ENCODE measurements at places on chromosomes 12 and 14. TPM values are rescaled to one million over a fixed set of nuclear protein-coding genes. Genes with fewer than 3 reads are reported as not detected.

GLRX5 gene
- total RNA-seq = 45.6 TPM

ARL6IP4 gene
- total RNA-seq = 160 TPM

GRCh38 chr12:107356266-107356936, 263.1 kb upstream of the CRY1 start:
- H3K27me3 ChIP-seq = no peaks in the 10 kb centered on the region
- peak overlapping the region; percentile 4 for H3K4me3 ChIP-seq
- peak; percentile 70 for DNase-seq
- H3K4me1 ChIP-seq = peaks cover 65% of the 10 kb centered on the region
- H3K36me3 ChIP-seq = peaks cover 11% of the 10 kb centered on the region

GRCh38 chr12:48978291-48978740, at the start of gene WNT1:
WNT1 (plus strand) TSS chr12:48978322; CDS start chr12:48978651, 329 bp downstream.
- H3K4me1 ChIP-seq = peaks cover 52% of the 10 kb centered on the region
- H3K36me3 ChIP-seq = peaks cover 2% of the 10 kb centered on the region
- DNase-seq = peak; percentile 70
- H3K27me3 ChIP-seq = peaks cover 86% of the 10 kb centered on the region
- peak within 1 kb of the TSS; percentile 73 for H3K4me3 ChIP-seq

- peaks cover 10% of the 10 kb centered on the region for H3K4me1 ChIP-seq
- no peak overlapping the region for H3K4me3 ChIP-seq
- no peak overlapping the region for H3K27ac ChIP-seq
- DNase-seq = no peak
- no peaks in the 10 kb centered on the region for H3K36me3 ChIP-seq
These were observed 13.8 kb upstream of the CACNA1C start for GRCh38 chr12:2039034-2039433.

DNA sequence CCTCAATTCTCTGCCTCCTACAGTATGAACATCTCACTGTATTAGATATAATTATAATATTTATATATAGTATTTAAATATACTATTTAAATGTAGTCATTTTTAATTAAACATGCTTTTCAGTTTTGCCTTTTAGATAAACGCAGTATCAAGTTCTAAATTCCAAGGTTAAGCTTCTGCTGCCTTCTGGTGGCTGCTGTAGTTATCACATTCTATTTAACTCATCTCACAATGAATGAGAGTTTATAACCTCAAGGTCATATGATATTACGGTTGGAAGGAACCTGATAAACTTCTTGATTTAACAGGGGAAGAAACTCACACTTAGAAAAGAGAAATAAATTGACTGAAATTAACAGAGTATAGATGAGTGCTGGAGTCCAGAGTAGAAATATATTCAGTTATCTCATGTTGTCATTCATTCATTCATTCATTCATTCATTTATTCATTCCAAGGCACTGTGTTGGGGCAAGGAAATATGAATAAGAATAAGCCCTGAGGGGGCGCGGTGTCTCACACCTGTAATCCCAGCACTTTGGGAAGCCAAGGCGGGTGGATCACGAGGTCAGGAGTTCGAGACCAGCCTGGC, 31.9 kb downstream of the GUCY2C start:
- no peaks in the 10 kb centered on the region for H3K36me3 ChIP-seq
- H3K27ac ChIP-seq = no peak overlapping the region
- peaks cover 6% of the 10 kb centered on the region for H3K4me1 ChIP-seq

SERPINA4 gene
- total RNA-seq = not detected

GRCh38 chr12:750366-751191, 1.8 kb upstream of the WNK1 start:
- H3K36me3 ChIP-seq = peaks cover 16% of the 10 kb centered on the region
- DNase-seq = peak; percentile 53
- no peaks in the 10 kb centered on the region for H3K27me3 ChIP-seq
- H3K4me1 ChIP-seq = peaks cover 18% of the 10 kb centered on the region

- no peaks in the 10 kb centered on the region for H3K36me3 ChIP-seq
- H3K27me3 ChIP-seq = peaks cover 28% of the 10 kb centered on the region
- DNase-seq = peak; percentile 82
- H3K27ac ChIP-seq = peak overlapping the region; percentile 70
- peak overlapping the region; percentile 86 for H3K4me3 ChIP-seq
- peaks cover 15% of the 10 kb centered on the region for H3K4me1 ChIP-seq
These were observed 64.1 kb upstream of the PPP4R3A start for GRCh38 chr14:91573894-91574837.

KRT1 gene
- total RNA-seq = not detected

- no peak overlapping the region for H3K4me3 ChIP-seq
- no peak overlapping the region for H3K27ac ChIP-seq
- DNase-seq = no peak
- no peaks in the 10 kb centered on the region for H3K4me1 ChIP-seq
These were observed 422.1 kb upstream of the SYT1 start for GRCh38 chr12:78442454-78442801.

DNA sequence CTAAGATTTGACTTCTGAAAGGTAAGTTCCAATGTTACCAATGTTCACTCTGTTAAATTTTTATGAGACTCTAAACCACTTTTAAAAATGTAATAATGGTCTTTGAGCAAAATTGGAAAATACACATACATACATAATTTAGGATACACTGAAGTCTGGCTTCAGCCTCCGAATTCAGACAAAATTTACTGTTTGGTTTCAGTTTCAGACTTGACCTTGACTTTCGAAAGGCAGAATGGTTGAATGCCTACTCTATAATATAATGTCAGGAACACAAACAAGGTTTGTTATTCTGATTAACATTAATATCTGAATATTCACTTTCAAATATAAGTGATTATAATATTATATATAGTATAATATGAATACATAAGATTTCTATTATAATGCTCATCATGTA, 74.1 kb upstream of the KRAS start:
- no peaks in the 10 kb centered on the region for H3K36me3 ChIP-seq
- no peak for DNase-seq
- H3K27me3 ChIP-seq = peaks cover 5% of the 10 kb centered on the region
- H3K4me3 ChIP-seq = no peak overlapping the region

TGM1 gene
- 5.1 TPM for total RNA-seq

SLC22A17 gene
- 2.3 TPM for total RNA-seq

DPPA3 gene
- total RNA-seq = not detected

DNA sequence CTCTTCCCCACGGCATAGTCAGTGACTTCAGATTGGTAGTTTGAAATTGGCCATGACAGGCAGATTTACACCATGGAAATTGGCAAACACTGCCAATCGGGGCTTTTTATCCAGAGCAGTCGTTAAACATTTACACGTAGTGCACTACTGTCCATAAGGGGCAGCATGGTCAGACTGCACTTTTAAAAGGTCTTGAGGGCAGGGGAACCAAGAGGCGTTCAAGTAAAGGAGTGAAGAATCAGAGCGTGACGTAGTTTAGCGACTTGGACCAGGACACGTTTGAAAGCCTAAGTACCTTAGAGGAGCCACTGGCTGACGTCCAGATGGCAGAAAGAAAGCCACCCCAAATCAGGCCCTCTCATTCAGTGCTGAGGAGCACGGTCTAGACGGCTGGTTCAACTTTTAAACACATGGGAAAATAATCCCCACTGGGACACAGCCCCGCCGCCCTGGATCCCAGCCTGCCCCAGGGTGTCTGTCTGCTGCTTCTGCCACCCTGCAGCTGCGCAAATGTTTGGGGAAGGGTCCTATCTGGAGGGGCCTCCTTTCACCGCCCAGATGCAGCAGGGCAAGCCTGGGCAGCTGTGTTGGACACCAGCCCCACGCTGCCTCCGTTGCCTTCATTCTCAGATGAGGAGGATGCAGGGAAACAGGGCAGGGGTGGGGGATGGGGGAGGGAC, 52.5 kb upstream of the PPP2R5C start:
- no peaks in the 10 kb centered on the region for H3K36me3 ChIP-seq
- H3K4me1 ChIP-seq = peaks cover 26% of the 10 kb centered on the region
- H3K4me3 ChIP-seq = no peak overlapping the region

All from activated CD4-positive, alpha-beta T cell treated with anti-CD3 and anti-CD28 coated beads, Interleukin-2, amount 10 ng/mL, durations not matched to agents 24 days and 14 days (primary cell).